COR-L47 (cell line): ENCODE measurements at places on chromosomes 1 and 21.

GRCh38 chr1:145784409-145784808 lies 39.5 kb downstream of the RNF115 start:
- DNase-seq = no peak

- no peak for DNase-seq
These were observed 22.4 kb upstream of the EPS15 start for GRCh38 chr1:51541313-51542050.

- peak; percentile 60 for DNase-seq
These were observed 68.1 kb downstream of the VWA5B1 start for GRCh38 chr1:20358761-20359263.

DNA sequence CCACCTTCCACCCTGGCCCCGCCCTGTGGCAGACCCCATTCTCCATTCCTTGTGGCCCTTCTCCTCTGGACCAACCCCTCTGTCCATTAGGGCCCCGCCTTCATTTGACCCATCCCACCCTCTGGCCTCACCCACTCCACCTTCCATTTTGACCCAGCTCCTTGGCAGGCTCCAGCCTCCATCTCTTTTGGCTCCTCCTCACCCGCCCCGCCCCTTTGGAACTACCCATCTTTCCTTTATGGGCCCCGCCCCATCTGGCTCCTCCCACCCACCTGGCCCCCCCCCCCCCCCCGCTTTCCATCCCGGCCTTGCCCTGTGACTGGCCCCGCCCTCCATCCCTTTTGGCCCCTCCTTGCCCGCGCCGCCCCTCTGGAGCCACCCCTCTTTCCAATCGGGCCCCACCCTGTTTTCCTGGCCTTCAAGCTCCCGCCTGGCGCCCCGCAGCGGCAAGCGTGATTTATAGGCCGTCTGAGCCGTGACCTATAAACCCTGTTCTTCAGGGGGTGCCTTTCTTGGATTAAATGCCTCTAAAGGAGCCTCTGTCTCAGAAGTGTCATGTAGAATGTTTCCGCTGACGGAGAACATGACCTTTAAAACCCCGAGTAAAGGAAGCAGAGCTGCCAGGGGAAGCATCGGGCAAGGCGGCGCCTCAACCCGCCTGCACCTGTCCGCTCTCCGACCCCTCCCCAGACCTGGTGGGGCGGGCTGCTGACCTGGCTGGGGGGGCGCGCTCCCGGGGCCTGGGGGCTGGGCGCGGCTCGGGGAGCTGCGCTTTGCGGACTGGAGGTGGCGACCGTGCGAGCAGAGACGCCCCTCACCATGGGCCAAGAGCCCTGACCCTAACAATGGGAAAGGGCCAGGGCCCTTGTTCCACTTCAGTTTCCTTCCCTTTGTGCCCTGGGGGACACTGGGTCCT lies 178.0 kb downstream of the CAMTA1 start:
- DNase-seq = no peak

DNA sequence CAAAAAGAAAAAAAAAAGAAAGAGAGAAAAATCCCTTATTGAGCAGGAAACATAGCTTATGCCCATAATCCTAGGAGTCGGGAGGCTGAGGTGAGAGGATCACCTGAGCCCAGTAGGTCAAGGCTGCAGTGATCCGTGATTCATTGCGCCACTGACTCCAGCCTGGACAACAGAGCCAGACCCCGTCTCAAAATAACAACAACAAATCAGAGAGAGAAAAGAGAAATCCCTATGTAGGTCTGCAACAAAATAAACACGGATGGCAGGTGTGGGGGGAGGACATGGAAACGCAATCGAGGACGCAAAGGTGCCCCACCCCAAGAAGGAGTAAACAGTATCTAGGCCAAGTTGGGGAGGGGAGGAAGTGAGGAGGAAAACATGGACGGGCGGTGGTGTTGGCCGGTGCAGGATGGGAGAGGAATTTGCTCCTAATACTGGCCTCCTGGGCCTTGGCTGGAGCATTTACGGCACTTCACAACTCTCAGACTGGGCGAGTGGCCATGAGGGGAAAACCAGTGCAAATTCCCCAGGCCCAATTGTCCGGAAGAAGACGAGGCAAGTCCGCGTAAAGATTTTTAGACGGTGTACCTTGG lies 609 bp upstream of the CHTOP start:
- DNase-seq = no peak

- no peak for DNase-seq
These were observed 36.3 kb upstream of the C1orf21 start for GRCh38 chr1:184350573-184350972.

GRCh38 chr1:223180731-223181321 lies 37.8 kb upstream of the TLR5 start:
- no peak for DNase-seq

- DNase-seq = no peak
These were observed 108.9 kb upstream of the POGK start for GRCh38 chr1:166730299-166730888.

DNA sequence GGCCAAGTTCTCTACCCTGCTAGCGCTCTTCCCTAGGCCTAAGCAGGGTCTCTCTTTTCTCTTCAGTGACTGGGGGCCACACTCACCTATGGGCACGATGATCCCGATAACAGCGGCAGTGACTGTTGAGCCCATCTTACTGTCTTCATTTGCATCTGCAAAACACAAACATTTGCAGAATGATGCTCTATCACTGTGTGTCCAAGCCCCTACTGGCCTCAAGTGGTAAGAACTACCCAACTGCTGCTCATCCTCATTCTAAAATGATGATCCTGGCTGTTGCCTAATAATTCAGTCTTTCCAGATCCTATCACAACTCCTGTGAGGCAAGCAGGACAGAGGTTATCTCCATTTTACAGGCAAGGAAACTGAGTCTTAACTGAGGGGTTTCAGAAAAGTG lies 16.7 kb upstream of the MAGOH start:
- no peak for DNase-seq

- DNase-seq = no peak
These were observed 36.5 kb downstream of the SLC66A1 start for GRCh38 chr1:19348441-19349198.

GRCh38 chr1:181190364-181191035 lies 102.0 kb downstream of the IER5 start:
- peak; percentile 31 for DNase-seq

GRCh38 chr21:43956670-43957035 lies 55.5 kb upstream of the TRAPPC10 start:
- no peak for DNase-seq

DNA sequence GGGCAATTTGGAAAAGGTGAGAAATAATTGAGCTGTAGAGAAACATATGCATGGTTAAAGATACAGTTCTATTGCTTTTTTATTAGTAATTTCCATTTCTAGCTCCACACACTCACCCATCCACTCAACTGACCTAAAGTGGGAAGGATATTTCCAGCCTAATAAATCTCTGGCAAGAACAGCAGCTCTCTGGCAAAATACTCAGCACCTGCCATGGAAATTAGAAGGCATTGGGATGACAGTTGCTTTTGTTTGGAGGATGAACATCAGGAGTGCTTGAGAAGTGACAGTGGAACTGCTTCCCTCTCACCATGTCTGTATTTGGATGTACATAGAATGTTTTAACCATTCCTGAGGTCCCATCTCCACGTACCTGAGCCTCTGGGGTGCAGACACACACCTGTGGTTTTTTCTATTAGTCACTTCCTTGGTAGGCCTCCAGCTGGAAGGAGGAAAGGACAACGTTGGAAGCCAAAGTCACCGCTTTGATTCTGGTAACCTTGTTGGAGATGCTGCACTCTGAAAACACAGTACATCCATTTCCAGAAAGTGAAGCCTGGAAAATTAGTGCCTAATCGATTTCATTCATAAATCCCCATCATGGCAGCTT lies 62.3 kb upstream of the RUNX1 start:
- no peak for DNase-seq

DNA sequence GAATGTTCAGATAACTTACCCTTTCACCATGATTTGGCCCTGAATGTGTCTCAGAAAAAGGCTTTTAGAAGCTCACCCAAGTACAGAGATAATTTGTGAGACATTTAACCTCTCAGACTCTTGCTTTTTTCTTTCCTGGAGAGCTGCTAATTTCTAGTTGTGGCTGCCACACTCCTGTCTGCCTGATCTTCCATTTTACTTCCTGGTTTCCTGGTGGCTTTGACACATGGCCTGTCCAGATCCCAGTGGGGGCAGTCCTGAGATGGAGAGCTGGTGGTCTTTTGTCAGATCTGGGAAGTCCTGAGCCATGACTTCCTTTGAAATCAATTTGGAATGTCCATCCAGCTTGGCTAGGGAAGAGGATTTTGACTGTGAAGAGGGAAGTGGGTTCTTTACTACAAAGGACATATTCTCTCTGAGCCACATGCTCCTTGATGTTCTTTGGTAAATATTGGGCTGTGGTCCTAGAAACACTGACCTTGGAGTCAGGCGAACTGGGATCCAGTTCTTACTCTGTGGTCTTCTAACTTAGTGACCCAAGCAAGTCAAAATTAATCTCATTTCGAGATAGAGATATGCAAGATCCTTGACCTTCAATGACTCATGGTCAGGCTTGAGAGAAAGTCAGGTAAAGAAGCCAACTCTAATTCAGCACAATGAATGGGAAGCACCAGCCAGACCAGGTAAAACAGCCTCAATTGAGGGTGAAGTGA lies 78.0 kb upstream of the HSD17B7 start:
- no peak for DNase-seq

DNA sequence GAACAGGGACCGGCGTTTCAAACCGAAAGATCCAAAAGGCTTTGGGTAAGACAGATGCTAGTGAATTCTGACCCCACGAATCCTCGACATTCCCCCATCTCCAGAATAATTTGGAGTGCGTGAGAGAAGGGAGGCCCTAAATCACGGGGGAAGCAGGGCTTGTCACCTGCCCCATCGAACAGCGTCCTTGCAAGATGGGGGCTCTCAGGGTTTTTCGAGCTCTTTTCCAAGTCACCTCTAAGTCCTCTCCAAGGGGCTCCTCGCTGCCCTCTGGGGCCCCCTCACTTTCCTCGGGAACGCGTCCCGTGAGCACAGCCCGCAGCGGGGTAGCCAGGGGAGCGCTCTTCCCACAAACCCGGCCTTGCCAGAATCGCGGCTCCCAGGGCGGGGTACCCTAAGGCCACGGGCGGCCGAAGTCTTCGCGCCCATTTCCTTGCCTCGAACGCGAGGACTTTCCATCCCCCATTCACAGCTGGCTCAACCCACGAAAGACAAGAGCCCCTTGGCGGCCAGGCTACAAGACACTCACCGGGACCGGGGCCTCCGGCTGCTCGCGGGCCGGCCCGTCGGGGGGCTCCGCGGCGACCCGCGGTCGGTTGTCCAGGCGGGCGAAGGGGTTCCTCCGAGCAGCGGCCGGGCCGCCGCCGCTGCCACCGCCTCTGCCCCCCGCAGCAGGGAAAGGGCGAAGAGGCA lies 546 bp downstream of the DONSON start:
- peak; percentile 57 for DNase-seq

DNA sequence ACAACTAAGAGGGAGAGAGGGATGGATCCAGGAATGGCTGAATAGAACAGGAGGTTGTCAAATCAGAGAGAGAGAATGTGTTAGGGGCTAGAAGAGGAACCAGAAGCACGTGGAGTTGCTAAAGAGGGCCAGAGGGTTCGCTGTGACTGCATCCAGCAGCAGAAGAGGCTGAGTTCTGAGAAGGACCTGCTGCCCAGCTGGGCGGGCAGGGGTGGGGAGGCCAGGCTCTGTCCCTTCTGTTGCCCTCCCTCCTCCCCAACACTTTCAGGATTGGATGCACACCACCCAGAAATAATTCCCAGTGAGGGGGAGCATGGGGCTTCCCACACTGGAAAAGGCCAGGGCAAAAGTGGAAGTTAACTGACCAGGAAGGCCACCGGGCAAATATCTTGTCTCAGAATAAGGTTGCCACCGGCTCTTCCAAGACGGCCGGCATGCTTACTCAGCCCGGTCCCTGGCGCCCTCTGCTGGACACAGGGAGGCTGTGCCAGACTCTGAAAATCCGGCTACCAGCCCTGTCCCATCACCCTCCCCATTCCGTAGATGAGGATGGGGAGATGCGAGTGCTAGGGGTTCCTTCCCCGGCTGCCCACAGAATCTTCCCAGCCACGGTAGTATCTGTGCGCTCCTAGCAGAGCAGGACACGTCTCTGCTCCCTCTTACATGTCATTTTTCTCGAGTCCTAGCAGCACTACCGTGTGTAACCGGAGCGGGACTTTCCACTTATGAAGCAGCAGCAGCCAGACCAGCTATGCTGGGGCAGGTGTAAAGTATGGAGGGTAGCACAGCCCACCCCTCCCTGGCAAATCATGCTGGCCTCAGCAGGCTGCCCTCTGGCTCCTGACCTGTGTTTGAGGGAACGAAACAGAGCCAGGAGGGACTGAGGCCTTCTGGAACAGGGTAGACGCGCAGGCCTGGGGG lies 46.8 kb upstream of the A3GALT2 start:
- peak; percentile 79 for DNase-seq

GRCh38 chr1:44010935-44011471 lies 19.6 kb downstream of the CCDC24 start:
- DNase-seq = no peak

GRCh38 chr21:25528515-25528914 lies 78.8 kb downstream of the MRPL39 start:
- no peak for DNase-seq

- DNase-seq = no peak
These were observed 6.4 kb downstream of the DISP1 start for GRCh38 chr1:222821239-222821638.

GRCh38 chr1:12477936-12478611 lies 139.9 kb downstream of the DHRS3 start:
- DNase-seq = peak; percentile 91

DNA sequence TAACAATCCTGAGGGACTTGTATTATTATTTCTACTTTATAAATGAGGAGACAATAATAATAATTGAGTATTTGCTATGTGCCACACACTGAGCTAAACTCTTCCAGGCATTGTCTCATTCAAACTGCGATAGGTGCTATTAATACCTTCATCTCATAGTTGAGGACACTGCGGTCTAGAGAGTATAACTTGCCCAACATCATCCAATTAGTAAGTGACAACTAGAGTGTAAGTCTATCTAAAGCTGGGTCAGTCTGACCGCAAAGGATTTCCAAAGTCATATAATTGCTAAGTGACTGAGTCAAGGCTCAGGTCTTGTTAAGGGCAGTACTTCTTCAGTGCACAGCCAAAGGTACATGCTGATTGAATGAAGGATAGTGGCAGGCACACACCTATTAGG lies 9.7 kb downstream of the BCL9 start:
- no peak for DNase-seq

DNA sequence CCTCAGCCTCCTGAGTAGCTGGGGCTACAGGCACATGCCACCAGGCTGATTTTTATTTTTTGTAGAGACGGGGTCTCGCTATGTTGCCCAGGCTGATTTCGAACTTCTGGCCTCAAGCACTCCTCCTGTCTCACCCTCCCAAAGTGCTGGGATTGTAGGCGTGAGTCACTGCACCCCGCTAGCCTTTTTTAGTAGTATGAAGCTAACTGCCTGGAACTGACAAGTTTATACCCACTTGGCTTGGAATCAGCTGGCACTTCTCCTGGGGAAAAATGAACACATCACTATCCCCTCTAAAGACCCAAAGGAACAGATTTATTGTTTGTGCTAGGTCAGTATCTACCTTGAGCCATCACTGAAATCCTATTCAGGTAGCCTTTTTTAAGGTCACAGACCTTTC lies 19.0 kb downstream of the TMEM63A start:
- no peak for DNase-seq

- no peak for DNase-seq
These were observed 8.8 kb upstream of the CLCA4 start for GRCh38 chr1:86537928-86538695.
